ENCODE measurements at places on chromosomes 3 and 15.

GRCh38 chr15:89964232-89964954 lies 36.7 kb upstream of the ZNF710 start:
- DNase-seq = no peak

DNA sequence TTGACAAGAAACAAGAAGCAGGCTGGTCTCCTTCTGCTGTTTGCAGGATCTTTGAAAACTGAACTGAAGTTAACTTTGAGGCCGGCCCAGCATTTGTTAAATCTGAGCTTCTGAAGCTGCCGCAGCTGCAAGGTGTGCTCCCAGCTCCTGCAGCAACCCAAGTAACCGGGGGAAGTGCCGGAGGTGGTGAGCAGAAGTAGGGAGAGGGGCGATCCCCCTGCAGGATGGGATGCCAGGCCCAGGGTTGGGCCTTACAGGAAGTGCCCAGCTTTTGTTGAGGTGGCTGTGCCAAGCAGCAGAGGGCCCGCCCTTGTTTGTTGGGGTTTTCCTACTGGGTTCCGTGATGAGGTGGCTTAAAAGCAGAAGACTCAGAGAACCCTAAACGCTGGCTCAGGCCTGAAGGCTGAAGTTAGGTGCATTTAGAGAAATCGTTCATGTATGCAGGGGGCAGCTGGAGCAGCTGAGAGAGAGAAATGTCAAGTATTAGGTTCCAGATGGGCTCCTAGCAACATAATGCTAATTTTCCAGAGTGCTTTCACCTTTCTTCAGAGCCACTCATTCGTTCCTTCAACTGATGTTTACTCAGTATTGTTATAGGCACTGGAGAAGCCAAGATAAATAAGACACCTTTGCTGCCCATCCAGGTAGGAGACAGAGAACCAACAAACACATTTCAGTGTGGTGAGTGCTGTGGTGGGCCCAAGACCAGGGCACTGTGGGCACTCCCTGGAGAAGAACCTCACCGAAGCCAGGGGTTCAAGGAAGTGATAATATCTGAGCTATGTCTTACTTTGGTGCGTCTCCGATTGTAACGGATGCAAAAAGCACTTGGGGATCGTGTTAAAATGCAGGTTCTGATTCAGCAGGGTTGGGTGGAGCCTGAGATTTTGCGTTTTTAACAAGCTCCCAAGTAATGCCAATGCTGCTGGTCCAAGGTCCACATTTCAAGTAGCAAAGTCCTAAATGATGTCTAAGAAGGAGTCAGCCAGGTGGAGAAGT lies 42.2 kb upstream of the PLCL2 start:
- DNase-seq = no peak

- no peak for DNase-seq
Observed at GRCh38 chr3:129106320-129106719, 15.3 kb downstream of the RAB43 start.

DNA sequence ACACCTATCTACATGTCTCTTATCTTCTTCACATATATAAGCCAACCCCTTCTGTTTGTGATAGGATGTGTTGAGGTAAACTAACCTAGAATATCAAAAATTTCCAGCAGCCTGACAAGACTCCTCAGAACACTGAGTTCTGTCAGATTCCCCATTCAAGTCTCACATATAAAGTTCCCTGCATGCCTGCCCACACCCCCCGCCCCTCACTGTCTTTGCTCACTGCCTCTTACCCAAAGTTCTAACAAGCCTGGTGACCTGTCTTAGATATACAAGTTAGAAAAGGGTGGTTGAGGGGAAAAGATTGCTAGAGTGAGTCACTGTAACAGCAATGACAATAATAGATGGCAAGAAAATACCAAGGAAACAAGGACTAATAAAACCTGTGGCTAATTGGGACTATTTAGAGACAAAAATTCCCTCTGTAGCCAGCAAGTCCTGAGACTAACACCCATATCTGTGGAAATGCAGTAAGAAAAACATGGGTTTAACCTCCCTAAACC lies 40.1 kb downstream of the FBXO22 start:
- DNase-seq = peak; percentile 48

- DNase-seq = no peak
Observed at GRCh38 chr3:10602271-10602670, 96.9 kb upstream of the ATP2B2 start.

GRCh38 chr3:169558371-169558770 lies 105.1 kb downstream of the MECOM start:
- DNase-seq = no peak

GRCh38 chr15:29089731-29090616 lies 179.6 kb downstream of the NSMCE3 start:
- no peak for DNase-seq

DNA sequence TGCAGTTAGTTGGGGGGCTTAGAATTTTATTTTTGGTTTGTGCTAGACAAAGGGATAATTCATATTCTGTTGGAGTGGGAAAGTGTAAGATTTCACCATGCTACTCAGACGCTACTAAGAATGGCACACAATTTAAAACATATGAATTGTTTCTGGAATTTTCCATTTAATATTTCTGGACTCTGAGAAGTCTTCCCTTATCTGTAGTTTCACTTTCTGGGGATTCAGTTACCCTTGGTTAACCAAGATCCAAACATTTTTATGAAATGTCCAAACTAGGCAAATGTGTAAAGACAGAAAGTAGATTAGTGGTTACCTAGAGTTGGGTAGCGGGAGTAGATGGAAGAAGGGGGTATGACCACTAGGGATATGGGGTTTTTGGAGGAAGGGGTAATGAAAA lies 53.1 kb downstream of the TCF12 start:
- DNase-seq = no peak

GRCh38 chr15:58462973-58463663 lies 31.3 kb downstream of the LIPC start:
- no peak for DNase-seq

GRCh38 chr3:59857589-59858346 lies 807.9 kb upstream of the CFAP20DC start:
- DNase-seq = peak; percentile 91

GRCh38 chr3:73626106-73626505 lies 1.4 kb upstream of the PDZRN3 start:
- no peak for DNase-seq

- DNase-seq = peak; percentile 64
Observed at GRCh38 chr15:83210619-83211018, 3.0 kb upstream of the HDGFL3 start.

DNA sequence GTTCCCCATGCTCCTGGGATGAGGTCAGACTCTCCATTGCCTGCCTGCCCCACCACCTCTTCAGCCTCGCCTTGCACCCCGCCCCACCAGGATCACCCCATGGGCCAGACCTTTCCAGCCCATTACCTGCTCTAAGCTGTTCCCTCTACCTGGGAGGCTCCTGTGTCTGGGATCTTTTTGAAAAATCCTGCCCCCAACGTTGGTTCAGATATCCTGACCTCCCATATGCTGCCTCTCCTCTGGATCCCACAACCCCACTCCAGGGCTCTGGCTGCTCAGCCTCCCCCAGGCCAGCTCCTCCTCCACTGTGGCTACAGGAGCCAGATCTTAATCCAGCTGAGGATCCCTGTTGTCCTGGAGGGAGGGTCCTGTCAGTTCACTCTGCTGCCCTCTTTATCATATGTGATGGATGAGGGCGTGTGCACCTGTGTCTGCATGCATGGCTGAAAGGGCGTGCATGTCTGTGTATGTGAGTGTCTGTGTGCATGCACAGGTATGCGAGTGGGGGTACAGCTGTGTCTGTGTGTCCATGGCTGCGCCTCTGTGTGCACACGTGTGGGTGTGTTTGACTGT lies 21.7 kb upstream of the ALAS1 start:
- no peak for DNase-seq

- DNase-seq = no peak
Observed at GRCh38 chr3:154301561-154301960, 22.7 kb downstream of the DHX36 start.

GRCh38 chr3:186772281-186772694 lies 11.1 kb upstream of the EIF4A2 start:
- DNase-seq = no peak

GRCh38 chr3:57943525-57944495 lies 64.4 kb upstream of the FLNB start:
- no peak for DNase-seq

DNA sequence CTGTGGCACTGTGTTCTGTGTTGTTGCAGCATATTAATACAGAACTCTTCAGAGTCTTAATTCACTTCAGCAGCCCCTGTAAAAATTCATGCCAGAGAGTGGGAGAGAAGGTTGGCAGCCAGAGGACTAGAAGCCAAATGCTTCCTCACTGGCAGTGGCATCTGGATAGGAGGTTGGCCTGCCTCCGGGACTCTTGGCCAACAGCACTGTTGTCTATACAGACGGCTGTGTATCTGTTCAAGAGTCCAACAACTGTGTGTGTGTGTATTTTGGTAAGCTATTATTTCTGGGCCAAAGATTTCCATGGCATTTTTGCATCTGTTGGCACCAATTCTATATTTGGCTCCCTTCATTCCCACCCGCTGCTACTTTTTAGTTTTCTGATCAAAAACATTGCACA lies 156.0 kb upstream of the SOX2 start:
- no peak for DNase-seq

- DNase-seq = no peak
Observed at GRCh38 chr3:38028621-38029361, 651 bp downstream of the PLCD1 start.

- no peak for DNase-seq
Observed at GRCh38 chr3:44905446-44906157, 31.2 kb downstream of the TGM4 start.

- peak; percentile 6 for DNase-seq
Observed at GRCh38 chr15:95323796-95324195, 1006.7 kb upstream of the NR2F2 start.

- DNase-seq = no peak
Observed at GRCh38 chr3:163919154-163919553, 1159.1 kb downstream of the SI start.

- no peak for DNase-seq
Observed at GRCh38 chr3:170717410-170718402, 131.8 kb upstream of the SLC7A14 start.

GRCh38 chr15:39084674-39085530 lies 496.0 kb upstream of the THBS1 start:
- DNase-seq = no peak

- DNase-seq = no peak
Observed at GRCh38 chr15:56371495-56372147, 6.4 kb downstream of the TEX9 start.

GRCh38 chr3:194364314-194364651 lies 5.3 kb downstream of the LRRC15 start:
- DNase-seq = no peak

- DNase-seq = no peak
Observed at GRCh38 chr3:157979022-157979421, 127.2 kb downstream of the SHOX2 start.

GRCh38 chr15:40252438-40253166 lies 13.7 kb downstream of the PAK6 start:
- no peak for DNase-seq

DNA sequence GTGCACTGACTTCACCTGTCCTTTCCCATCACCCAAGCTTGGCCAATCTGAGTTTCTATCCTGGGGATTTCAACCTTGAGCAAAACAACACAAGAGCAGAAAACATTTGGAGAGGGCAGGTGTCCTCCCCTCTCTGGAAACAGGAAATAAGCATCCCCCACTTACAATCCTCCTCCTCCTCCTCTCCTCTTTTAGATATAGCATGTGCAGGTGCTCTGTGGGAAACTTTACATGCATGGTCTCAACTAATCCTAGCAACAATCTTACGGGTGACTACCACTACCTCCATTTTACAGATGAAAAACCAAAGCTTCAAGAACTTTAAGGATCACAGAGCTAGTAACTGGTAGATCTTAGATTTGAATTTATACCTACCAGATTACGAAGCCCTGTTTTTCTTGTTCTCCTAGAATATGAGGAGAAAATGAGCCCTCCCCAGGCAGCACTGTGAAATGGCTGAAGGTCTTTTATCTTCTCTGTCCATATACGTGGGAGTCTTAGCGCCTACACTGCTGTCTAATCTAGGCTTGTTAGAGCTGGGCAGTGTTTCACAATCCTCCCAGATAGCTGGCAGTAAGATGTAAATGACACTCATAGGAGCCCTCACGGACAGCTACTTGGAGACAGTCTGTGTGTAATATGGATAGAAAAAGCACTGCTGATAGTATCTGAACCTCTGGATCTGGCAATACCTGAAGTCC lies 301.2 kb upstream of the PROK2 start:
- DNase-seq = no peak

DNA sequence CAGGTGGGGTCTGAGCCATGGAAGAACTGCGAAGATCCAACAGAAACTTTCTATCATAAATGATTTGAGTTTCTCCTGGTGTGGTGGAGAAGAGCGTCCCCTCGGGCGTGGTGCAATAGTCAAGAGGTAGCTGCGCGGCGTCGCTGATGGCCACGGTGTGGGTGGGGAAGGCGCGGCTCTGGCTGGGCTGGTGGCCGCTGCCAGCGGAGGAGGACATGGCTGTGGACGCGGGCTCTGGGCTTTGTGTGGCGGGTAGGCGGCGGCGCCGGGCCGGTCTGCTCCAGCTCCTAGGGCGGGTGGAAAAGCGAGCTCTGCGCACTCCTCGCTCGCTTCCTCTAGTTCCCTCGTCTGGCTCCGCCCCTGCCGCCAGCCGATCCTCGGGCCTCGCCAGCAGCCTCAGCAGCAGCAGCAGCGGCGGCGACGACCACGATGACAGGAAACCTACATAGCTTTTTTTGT lies 5.9 kb downstream of the STARD9 start:
- DNase-seq = peak; percentile 35

- no peak for DNase-seq
Observed at GRCh38 chr3:111260878-111261277, 189.3 kb downstream of the NECTIN3 start.

GRCh38 chr3:150114873-150115540 lies 144.3 kb upstream of the PFN2 start:
- no peak for DNase-seq

DNA sequence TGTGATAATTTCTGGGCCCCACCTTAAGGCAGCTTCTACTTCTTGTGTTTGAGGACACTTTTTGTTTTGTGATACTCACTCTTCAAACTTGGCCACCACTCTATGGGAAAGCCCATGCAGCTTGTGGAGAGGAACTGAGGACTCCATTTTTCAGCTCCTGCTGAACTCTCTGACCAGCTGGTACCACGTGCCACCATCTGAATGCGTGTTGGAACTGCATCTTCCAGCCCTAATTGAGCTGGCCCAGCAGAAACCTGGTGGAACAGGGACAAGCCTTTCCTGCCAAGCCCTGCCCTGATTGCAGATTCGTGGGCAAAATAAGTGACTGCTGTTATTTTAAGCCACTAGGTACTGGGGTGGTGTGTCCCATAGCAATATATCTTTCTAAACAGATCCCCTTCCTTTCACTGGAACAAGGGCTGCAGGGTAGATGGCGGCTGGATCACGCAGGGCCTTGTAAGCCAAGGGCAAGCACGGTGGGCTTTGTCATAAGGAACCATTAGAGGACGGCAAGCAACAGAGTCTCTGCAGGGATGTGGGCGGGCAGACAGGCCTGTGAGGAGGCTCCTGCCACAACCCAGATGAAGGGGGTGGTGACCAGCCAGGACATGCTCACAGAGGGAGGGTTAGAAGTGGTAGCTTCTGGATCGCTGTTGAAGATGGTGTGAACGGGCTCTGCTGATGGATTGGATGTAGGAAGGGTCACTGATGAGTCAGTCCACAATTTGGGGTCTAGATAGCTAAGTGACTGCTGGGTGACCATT lies 9.5 kb downstream of the H1-8 start:
- DNase-seq = no peak

All from kidney glomerular epithelial cell (primary cell).